Mesothelial cell of epicardium (in vitro differentiated cells): ENCODE measurements at places on chromosomes 1 and 21.

GRCh38 chr1:244050835-244051444 lies at the start of gene ZBTB18:
ZBTB18 (plus strand) TSS chr1:244051283; CDS start chr1:244051432, 149 bp downstream.
- H3K4me1 ChIP-seq, result peaks cover 22% of the 10 kb centered on the region
- H3K4me3 ChIP-seq, result no peak within 1 kb of the TSS
- H3K36me3 ChIP-seq, result peaks cover 6% of the 10 kb centered on the region
- no peak within 1 kb of the TSS for H3K27ac ChIP-seq

GRCh38 chr1:29708381-29708780 lies 472.1 kb downstream of the PTPRU start:
- DNase-seq, result no peak
- no peak overlapping the region for H3K27ac ChIP-seq
- peaks cover 51% of the 10 kb centered on the region for H3K27me3 ChIP-seq
- no peaks in the 10 kb centered on the region for H3K36me3 ChIP-seq
- H3K4me3 ChIP-seq, result no peak overlapping the region

DNA sequence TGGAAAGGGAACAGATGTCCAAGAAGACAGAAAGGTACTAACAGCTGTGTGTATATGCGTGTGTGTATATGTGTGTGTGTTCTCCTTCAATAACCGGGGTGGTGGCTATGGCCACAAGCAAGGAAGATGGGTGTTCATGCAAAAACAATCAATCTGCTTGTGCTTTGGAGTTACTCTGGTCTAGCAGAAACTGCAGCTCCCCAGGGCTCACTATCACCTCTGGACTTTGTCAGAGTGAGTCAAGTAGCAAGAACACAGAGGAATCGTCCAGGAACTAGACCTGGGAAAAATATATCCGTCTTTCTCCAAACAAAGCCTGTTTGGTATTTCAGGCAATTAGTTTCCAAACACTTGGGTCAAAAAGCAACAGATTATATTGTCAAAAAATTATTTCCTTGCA lies 68.6 kb downstream of the GNG12 start:
- no peak for DNase-seq
- no peaks in the 10 kb centered on the region for H3K27me3 ChIP-seq
- H3K36me3 ChIP-seq, result no peaks in the 10 kb centered on the region

DNA sequence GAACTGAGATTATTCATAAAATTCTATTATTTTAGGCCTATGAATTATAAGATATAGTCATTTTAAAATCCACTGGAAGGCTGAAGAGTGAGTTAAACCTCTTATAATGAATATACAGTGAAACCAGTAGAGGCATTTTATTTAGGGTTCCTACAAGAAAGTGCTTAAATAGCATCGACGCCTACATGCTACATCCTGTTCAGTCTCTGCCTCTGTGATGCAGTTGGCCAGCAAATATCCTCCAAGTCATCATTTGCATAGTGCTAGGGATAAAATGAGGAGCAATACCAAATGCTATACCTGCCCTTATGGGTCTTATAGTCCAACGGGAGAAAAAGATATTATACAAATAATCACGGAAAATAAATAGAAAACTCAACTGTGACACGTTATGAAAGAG lies 59.6 kb downstream of the EDEM3 start:
- no peaks in the 10 kb centered on the region for H3K27me3 ChIP-seq
- peaks cover 20% of the 10 kb centered on the region for H3K36me3 ChIP-seq
- no peak overlapping the region for H3K4me3 ChIP-seq
- peaks cover 27% of the 10 kb centered on the region for H3K4me1 ChIP-seq
- no peak for DNase-seq

DNA sequence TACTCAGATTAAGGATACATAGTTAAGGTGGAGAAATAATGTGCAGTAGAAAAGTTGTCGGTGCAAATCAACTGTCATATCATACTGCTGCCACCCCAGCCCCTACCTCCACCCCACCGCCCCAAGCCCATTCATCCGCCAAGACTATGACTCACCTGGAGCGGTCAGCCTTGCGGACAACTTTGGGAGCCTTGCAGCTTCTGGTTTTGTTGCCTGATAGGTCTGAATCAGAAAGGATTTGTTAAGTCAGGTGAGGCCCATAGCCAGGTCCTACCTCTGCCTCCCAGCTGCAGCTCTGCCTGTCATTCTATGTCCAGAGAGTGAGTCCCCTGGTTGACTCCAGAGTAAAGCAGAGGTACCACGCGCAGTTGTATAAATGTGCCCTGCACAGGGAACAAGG lies 12.6 kb downstream of the C1orf162 start:
- no peaks in the 10 kb centered on the region for H3K36me3 ChIP-seq
- peaks cover 4% of the 10 kb centered on the region for H3K4me1 ChIP-seq
- H3K27me3 ChIP-seq, result peaks cover 14% of the 10 kb centered on the region

DNA sequence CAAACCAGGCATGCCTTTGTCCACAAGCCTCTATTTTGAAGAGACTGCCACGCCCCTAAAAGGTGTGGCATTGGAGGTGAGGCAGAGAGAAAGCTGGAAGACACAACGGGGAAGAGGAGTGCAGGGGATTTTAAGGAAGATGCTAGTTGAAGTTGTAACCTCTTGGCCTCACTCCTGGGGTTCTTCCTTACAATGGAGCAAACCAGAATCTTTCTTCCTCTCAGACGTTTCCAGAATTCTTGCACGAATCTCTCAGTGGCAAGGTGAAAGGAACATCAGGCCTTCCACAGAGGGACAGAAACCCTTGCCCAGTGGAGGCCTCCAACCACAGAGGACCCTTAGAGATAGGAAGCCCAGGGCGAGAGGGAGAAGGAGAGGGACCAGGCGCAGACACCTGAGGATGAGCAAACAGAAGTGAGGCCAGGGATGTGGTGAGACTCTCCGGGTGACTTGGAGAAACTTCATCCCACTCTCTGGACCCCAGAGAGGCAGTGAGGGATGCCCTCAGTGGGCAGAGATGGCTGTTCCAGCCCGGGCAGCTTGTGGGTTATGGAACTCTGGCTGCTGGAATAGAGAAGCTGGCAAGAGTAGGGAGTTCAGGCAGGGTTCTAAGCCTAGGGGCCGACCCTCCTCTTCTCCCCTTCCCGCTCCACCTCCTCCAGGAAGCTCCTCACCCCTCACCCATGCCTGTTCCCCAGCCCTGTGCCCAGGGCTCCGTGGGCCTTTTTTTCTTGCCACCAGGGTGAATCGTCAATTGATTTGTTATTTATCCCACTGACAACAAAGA lies 136.8 kb upstream of the RUNX3 start:
- H3K36me3 ChIP-seq, result no peaks in the 10 kb centered on the region
- peaks cover 24% of the 10 kb centered on the region for H3K4me1 ChIP-seq
- H3K27me3 ChIP-seq, result no peaks in the 10 kb centered on the region
- no peak for DNase-seq
- H3K4me3 ChIP-seq, result no peak overlapping the region

DNA sequence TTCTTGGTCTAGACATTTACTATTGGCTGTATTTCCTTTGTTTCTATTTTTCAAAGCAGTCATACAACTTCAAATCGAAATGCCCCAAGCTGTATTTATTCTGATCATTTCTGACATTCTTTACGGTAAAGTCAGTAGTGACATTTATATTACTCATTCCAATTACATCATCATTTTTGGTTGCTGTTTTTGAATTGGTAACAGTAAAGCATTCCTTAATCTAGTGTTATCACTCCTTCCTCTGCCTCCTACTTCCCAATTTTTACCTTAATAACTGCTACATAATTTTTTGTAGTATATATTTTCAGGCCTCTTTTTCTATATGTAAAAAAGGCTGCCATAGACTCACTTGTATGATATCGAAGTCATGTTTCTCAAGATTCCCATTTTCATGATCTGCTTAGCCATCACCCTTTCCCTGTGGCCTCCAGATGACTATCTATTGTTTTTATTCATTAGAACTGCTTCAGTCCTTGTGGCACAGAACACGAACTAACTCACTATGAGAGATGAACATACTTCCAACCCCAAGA lies 167.2 kb downstream of the RUNX1 start:
- DNase-seq, result no peak
- peaks cover 9% of the 10 kb centered on the region for H3K36me3 ChIP-seq
- no peaks in the 10 kb centered on the region for H3K27me3 ChIP-seq
- peak overlapping the region; percentile 85 for H3K27ac ChIP-seq
